Neural crest cell (in vitro differentiated cells): ENCODE measurements at places on chromosomes 12 and 14. TPM values are rescaled to one million over a fixed set of nuclear protein-coding genes. Genes with fewer than 3 reads are reported as not detected.
A peak's percentile ranks its signal among the peaks of the same experiment; 100 is the strongest.

DNA sequence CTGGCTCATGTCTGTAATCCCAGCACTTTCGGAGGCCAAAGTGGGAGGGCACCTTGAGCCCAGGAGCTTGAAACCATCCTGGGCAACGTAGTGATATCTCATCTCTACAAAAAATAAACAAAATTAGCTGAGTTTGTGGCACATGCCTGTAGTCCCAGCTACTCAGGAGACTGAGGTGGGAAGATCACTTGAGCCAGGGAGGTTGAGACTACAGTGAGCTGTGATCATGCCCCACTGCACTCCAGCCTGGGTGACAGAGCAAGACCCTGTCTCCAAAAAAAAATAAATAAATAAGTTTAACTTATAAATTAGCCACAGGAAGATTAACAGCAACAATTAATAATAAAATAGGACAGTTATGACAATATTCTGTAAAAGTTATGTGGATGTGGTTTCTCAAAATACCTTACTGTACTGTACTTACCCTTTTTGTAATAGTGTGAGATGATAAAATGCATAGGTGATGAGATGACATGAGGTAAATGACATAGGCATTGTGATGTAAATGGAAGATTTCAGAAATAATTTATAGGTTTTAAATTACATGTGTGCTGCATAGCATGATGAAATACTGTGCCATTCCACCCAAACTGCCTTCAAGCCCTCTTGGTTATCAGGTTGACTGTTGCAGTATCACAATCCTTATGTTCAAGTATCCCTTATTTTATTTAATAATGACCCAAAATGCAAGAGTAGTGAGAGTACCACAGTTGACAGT is 22.0 kb downstream of the USP15 start:
- DNase-seq: no peak
- no peaks in the 10 kb centered on the region for H3K27me3 ChIP-seq
- no peak overlapping the region for H3K27ac ChIP-seq
- H3K4me3 ChIP-seq: no peak overlapping the region
- no peaks in the 10 kb centered on the region for H3K4me1 ChIP-seq

DNA sequence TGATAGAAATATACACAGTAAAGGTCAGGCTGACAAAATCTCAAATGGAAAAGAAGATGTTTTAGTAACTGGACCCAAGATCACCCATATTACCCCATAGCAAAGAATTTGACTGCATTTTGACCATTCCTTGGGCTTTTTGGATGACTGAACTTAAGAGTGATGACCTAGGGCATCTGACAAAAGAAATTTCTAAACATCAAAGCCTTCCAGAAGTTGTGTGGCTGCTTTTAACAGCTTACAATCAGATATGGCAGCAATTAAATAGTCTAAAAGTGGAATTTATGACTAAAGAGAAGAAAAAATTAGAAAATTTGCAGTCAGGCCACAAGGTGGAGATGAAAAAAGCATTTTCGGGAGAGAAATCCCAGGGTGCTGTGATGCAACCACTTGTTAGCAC is 563.0 kb downstream of the RERGL start:
- no peak for DNase-seq
- no peaks in the 10 kb centered on the region for H3K27me3 ChIP-seq
- H3K4me1 ChIP-seq: peaks cover 4% of the 10 kb centered on the region
- H3K4me3 ChIP-seq: no peak overlapping the region
- no peaks in the 10 kb centered on the region for H3K36me3 ChIP-seq

- DNase-seq: no peak
- H3K4me3 ChIP-seq: no peak overlapping the region
- no peak overlapping the region for H3K27ac ChIP-seq
- H3K4me1 ChIP-seq: no peaks in the 10 kb centered on the region
- H3K36me3 ChIP-seq: no peaks in the 10 kb centered on the region
Measured at GRCh38 chr12:128423205-128423604, 156.2 kb downstream of the TMEM132C start.

CELA1 gene
- total RNA-seq: not detected in 2 replicates

PRH1 gene
- 17.4 and 21.1 TPM in 2 replicates for total RNA-seq

GRCh38 chr14:61130512-61131260 is 149.6 kb downstream of the SLC38A6 start:
- no peaks in the 10 kb centered on the region for H3K27me3 ChIP-seq
- no peaks in the 10 kb centered on the region for H3K36me3 ChIP-seq
- H3K27ac ChIP-seq: no peak overlapping the region
- no peak overlapping the region for H3K4me3 ChIP-seq
- peaks cover 22% of the 10 kb centered on the region for H3K4me1 ChIP-seq

KRT2 gene
- total RNA-seq: not detected in 2 replicates

- no peak overlapping the region for H3K27ac ChIP-seq
- H3K27me3 ChIP-seq: no peaks in the 10 kb centered on the region
- H3K36me3 ChIP-seq: peaks cover 3% of the 10 kb centered on the region
Measured at GRCh38 chr12:113860059-113860820, 105.9 kb downstream of the RBM19 start.

DNA sequence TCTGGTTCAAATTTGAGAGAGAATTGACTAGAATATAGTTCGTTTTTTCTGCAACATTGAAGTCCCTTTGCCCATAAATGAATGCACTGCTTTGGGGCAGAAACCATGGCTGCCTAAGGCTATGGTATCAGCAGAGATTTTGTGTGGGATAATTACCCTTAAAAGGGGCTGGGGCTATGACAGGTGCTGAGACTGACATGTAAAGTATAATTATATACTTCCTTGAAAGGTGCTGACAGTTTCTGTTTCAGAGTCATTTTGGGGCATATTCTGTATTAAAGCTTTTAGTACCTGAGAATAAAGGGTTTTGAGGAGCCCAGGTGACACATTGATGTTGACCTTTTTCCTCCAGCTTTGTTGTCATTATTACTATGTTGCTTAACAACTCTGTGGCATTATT is 150.3 kb upstream of the PTPRQ start:
- no peaks in the 10 kb centered on the region for H3K27me3 ChIP-seq
- H3K4me1 ChIP-seq: no peaks in the 10 kb centered on the region
- no peak overlapping the region for H3K27ac ChIP-seq
- no peak for DNase-seq
- no peak overlapping the region for H3K4me3 ChIP-seq
- no peaks in the 10 kb centered on the region for H3K36me3 ChIP-seq

- no peak overlapping the region for H3K4me3 ChIP-seq
- H3K36me3 ChIP-seq: no peaks in the 10 kb centered on the region
- peaks cover 11% of the 10 kb centered on the region for H3K4me1 ChIP-seq
- H3K27ac ChIP-seq: no peak overlapping the region
Measured at GRCh38 chr14:61547186-61548069, 147.9 kb upstream of the HIF1A start.

RNF212B gene
- total RNA-seq: not detected in 2 replicates

GRCh38 chr12:18267427-18268099 is 6.2 kb downstream of the PIK3C2G start:
- no peaks in the 10 kb centered on the region for H3K27me3 ChIP-seq
- no peaks in the 10 kb centered on the region for H3K36me3 ChIP-seq
- DNase-seq: no peak
- H3K27ac ChIP-seq: no peak overlapping the region

CAPS2 gene
- total RNA-seq: 6.6 and 7.3 TPM in 2 replicates

SLCO1B3 gene
- total RNA-seq: not detected in 2 replicates

GRCh38 chr12:4221258-4221620 is 52.3 kb upstream of the CCND2 start:
- no peaks in the 10 kb centered on the region for H3K36me3 ChIP-seq
- H3K27me3 ChIP-seq: no peaks in the 10 kb centered on the region
- H3K4me3 ChIP-seq: no peak overlapping the region
- H3K27ac ChIP-seq: no peak overlapping the region

DNA sequence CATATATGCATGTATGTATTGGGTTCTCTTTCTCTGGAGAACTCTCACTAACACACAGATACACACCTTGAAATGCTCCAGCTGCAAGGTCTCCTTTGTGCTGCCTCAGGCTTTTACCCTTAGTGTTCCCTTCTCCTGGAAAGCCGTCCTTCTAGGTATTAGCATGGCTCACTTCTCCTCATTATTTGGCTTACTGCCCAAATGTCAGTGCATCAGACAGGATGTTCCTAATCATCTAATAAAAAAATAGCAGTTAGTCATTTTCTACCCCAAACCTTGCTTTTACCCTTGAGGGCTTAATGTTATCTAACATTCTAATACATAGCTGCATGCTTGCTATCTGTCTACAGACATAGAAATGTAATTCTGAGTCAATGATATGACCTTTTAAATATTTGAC is 109.0 kb upstream of the SLC16A7 start:
- H3K4me1 ChIP-seq: no peaks in the 10 kb centered on the region
- no peaks in the 10 kb centered on the region for H3K27me3 ChIP-seq
- no peak for DNase-seq
- no peak overlapping the region for H3K27ac ChIP-seq
- no peak overlapping the region for H3K4me3 ChIP-seq
- no peaks in the 10 kb centered on the region for H3K36me3 ChIP-seq

DNA sequence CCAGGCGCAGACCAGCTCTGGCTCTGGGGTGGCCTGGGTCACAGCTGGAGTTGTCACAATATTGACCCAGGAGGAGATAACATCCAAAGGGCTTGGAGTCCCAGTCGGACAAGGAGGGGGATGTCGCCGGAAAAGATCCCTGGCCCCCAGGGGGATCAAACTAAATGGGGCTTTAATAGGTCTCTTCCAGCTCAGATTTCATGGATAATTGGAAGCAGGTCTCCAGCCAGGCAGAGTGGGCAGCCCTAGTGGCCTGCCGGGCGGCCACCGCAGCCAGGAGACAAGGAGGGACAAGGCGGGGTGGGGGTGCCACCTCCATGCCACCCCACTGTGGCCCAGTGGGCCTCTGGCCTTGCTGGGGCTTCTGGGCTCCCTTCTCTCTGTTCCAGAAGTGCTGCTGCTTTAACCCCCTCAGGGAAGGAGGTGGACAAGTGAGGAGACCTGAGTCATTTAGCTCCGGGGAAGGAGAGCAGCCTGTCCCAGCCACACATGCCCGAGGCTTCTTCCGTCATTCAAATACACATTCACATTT is 23.1 kb upstream of the PGF start:
- no peaks in the 10 kb centered on the region for H3K36me3 ChIP-seq
- peaks cover 40% of the 10 kb centered on the region for H3K4me1 ChIP-seq
- H3K27me3 ChIP-seq: no peaks in the 10 kb centered on the region

CLEC1A gene
- not detected in 2 replicates for total RNA-seq

- H3K4me1 ChIP-seq: peaks cover 46% of the 10 kb centered on the region
- no peak for DNase-seq
- peak overlapping the region; percentile 25 for H3K4me3 ChIP-seq
- H3K27ac ChIP-seq: peak overlapping the region; percentile 78
- no peaks in the 10 kb centered on the region for H3K27me3 ChIP-seq
Measured at GRCh38 chr12:130788515-130788914, 50.5 kb downstream of the STX2 start.

DNA sequence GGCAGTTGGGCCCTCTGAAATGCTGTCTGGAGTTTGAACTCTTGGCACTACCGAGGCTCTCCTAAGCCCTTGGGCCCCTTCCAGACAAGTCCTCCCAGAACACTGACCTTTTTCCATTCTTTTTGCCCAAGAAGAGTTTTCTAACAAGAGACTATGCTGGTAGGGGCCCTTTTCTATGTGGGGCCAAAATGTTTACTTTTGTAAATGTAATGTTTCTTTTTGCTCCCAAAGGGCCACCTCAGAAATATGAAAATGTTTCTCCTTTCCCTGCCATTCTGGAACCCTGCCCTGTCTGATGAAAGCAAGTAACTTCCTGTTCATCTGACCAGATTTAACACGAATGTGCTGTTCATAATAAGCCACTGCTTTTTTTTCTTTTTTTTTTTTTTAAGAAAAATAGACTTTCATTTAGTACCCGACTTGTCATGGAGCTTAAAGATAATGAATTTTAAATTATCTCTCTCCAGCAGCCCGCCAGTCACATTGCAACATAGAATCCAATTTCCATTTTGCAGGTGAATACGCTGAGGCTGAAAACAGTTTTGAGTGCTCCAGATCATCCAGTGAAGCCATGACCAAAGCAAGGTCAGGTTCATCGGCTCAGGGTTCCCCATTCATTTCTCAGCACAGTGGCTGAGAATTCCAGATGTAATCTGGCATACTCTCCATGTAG is 169.9 kb downstream of the DPF3 start:
- H3K27ac ChIP-seq: no peak overlapping the region
- H3K4me3 ChIP-seq: no peak overlapping the region
- no peaks in the 10 kb centered on the region for H3K36me3 ChIP-seq
- no peak for DNase-seq
- no peaks in the 10 kb centered on the region for H3K27me3 ChIP-seq

TESPA1 gene
- not detected in 2 replicates for total RNA-seq

CCDC196 gene
- total RNA-seq: not detected in 2 replicates

GRCh38 chr12:129615001-129615400 is 288.8 kb downstream of the TMEM132D start:
- H3K4me1 ChIP-seq: peaks cover 40% of the 10 kb centered on the region
- no peaks in the 10 kb centered on the region for H3K27me3 ChIP-seq
- H3K4me3 ChIP-seq: no peak overlapping the region
- H3K27ac ChIP-seq: no peak overlapping the region
- no peaks in the 10 kb centered on the region for H3K36me3 ChIP-seq

GRCh38 chr12:55708695-55709233 is 1.1 kb upstream of the ITGA7 start:
- H3K27ac ChIP-seq: peak overlapping the region; percentile 46
- peaks cover 70% of the 10 kb centered on the region for H3K27me3 ChIP-seq
- H3K4me1 ChIP-seq: peaks cover 43% of the 10 kb centered on the region
- H3K36me3 ChIP-seq: no peaks in the 10 kb centered on the region
- DNase-seq: no peak

DNA sequence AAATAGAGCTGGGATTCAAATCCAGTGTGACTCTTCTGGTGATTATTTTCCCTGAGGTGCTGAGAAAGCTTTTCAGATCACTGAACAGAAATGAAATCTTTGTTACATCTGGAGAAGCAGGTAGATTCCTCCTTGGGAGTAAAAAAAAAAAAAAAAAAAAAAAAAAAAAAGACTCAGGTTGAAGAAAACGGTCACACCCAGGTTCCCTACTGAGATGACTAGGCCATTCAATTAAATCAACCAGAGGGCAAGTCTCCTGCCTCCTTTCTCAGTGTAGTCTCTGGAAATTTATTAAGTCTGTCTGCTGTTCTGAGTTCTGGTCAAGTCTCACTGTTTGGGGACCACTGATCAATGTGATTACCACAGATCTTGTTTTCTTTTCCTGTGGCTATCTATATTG is 24.0 kb downstream of the ARG2 start:
- peak overlapping the region; percentile 15 for H3K27ac ChIP-seq
- no peak for DNase-seq
- H3K4me3 ChIP-seq: no peak overlapping the region
- H3K4me1 ChIP-seq: no peaks in the 10 kb centered on the region
- peaks cover 9% of the 10 kb centered on the region for H3K36me3 ChIP-seq
- no peaks in the 10 kb centered on the region for H3K27me3 ChIP-seq

GRCh38 chr12:88273450-88273849 is 131.3 kb downstream of the TMTC3 start:
- H3K4me3 ChIP-seq: no peak overlapping the region
- H3K4me1 ChIP-seq: peaks cover 4% of the 10 kb centered on the region
- DNase-seq: no peak
- H3K27ac ChIP-seq: no peak overlapping the region
